ENCODE measurements at places on chromosomes 1 and 21.

GRCh38 chr1:93483606-93484005, 35.7 kb downstream of the FNBP1L start:
- no peak for DNase-seq

DNA sequence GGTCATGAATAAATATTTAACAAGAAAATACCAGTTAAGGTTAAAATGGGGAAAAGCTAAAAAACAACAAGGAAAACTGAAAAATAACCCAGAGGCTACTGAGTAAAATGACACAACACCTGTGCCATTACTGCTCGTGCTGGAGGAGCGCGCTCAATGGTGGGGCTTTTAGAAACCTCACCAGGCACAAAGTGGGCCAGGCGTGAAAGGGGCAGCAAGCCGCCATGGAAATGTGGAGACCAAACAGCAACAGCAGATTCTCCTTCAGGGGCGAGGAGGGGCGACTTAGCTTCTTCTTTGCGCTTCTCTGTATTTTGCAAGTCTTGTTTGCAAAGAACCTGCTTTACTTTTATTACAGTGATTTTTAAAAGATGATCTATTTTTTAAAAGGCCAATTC, 18.9 kb upstream of the SPATC1L start:
- DNase-seq, result no peak

- no peak for DNase-seq
Observed at GRCh38 chr1:172137703-172138454, 282.6 kb upstream of the C1orf105 start.

DNA sequence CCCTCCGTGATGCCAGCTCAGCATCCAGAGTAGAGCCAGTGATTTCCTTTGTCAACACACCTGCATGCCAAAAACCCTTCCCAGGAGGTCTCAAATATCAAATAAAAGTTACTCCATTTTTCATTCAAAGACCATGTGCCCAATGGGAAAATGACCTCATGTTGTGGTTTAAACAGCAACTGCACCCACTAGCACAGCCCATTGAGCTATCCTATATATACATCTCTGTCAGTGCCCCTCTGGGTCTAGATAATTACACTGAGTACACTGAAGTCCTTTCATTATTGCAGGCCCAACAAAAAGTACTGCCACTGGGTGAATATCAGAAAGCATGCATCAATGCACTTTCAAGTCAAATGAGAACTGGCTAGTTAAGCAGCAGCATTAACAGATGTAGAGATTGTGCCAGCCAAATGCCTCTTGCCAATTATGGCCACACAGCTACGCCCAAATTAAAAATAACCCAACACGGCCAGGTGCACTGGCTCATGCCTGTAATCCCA, 117.7 kb downstream of the SLC45A1 start:
- no peak for DNase-seq

GRCh38 chr1:36843906-36844610, 190.3 kb downstream of the GRIK3 start:
- no peak for DNase-seq

GRCh38 chr1:2496087-2496622, 20.1 kb downstream of the PLCH2 start:
- DNase-seq, result no peak

DNA sequence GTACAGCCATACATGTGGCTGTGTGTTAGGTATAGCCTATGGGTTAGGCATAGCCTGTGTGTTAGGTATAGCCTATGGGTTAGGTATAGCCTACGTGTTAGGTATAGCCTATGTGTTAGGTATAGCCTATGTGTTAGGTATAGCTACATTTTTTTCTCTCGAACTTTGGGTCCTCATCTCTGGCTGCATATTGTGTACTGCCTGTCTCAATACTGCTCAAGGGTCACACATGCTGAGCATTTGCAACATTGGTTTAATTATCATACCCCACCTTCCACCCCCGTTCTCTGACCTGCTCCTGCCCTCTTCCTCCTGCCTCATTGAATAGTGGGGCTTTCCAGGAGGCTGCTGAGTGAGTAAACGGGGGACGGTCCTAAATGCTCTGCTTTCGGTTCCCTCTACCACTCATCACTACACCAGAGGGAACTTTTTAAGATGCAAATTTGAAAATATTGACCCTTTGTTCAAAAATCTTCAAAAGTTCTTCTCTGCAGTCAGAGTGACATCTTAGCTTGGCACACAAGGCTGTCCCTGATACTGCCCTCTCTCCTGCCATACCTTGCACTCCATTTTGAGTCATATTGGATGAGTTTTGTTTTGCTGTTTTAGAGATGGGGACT, 17.8 kb downstream of the OR2B11 start:
- no peak for DNase-seq

- DNase-seq, result no peak
Observed at GRCh38 chr1:17789926-17790325, 34.8 kb downstream of the ACTL8 start.
